ENCODE measurements at places on chromosomes 16 and 17.

DNA sequence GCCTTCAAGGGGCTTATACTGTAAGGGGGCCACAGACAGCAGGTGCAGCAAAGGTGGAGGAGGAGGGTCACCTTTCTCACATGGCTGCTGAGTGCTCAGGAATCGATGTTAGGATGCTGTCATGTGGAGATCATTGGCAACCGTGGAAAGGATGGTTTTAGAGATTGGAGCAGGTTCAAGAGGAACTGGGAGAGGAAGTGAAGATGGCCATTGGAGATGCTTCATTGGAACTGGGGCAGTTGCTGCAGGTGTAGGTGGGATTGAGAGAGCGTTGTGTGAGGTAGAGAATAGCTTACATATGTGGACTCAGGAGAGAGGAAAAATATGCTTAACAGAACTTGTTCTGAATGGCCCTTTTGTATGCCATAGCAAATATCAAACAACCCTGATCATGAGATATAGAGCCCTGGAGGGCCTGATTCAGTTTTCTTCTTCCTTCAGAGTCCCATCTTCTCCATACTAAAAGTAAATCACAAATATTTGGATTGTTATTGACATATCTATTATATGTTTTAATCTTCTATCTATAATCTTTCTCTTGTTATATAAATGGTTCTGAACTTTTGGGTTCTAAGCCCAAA is 40.8 kb downstream of the LDHD start:
- no peak for DNase-seq

GRCh38 chr17:73595479-73595878 is 48.8 kb downstream of the SDK2 start:
- DNase-seq: no peak

DNA sequence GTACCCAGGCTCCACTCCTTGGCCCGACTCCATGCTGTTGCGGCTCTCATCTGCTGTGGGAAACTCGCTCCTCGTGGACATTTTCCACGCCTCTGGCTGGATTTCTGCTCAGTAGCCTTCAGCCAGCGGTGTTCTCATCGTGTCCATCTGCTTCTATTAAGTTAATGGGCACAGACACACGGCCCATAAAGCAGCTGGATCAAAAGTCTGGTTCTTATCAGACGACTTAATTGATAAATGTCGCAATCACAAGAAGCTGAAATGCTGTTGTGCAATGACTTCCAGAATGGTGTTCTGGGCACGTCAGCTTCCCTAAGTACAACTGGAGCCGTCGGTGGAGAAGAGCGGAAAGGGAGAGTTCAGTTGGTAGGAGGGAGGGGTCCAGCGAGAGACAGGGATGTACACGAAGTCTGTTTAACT is 211.7 kb upstream of the CHMP6 start:
- DNase-seq: no peak

- DNase-seq: no peak
These were observed 48.9 kb upstream of the ASIC2 start for GRCh38 chr17:33342025-33342424.

DNA sequence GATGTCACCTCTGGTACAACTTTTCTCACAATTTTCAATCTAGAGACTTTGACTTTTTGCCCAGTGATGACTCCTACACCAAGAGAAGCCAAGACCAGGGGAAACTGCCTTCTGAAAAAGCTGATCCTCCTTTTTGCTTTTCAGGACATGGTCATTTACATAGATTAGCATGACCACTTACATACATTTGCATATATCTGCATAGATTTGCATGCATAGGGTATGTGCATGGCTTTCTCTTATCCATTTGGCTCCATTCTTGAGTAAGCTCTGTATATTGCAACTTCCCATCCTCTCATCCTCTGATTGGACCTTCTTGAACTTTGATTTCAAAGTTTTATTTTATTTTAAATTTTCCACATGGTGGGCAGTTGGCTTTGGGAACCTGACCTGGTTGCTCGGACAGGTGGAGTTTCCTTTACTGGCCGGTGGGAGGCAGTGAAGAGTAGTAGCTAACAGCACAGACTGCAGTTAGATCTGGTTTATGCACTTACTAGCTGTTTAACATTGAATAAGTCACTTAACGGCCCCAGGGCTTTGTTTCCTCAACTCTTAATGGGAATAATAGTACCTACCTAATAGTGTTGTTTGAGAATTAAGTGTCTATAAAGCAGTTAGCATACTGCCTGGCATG is 92.9 kb downstream of the GPR139 start:
- no peak for DNase-seq

GRCh38 chr17:49180303-49180702 is 30.1 kb downstream of the GNGT2 start:
- DNase-seq: no peak

DNA sequence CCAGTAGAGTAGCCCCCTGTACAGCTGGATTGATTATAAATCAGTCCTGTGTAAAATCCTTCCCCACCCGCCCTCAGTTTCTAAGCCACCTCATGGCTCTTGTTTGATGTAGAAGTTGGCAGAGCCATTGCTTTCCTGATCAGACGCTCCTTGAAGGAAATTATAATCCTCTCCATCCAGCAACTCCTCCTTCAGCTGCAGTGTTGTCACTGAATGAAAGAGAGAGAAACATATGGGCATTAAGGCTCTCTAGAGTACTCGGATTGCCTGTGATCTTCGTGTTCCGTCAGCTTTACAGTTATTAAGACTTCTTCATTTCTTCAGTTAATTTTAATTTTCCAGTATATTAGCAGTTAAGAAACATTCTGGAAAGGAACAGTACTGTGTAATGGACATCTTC is 14.3 kb downstream of the NME2 start:
- DNase-seq: no peak

DNA sequence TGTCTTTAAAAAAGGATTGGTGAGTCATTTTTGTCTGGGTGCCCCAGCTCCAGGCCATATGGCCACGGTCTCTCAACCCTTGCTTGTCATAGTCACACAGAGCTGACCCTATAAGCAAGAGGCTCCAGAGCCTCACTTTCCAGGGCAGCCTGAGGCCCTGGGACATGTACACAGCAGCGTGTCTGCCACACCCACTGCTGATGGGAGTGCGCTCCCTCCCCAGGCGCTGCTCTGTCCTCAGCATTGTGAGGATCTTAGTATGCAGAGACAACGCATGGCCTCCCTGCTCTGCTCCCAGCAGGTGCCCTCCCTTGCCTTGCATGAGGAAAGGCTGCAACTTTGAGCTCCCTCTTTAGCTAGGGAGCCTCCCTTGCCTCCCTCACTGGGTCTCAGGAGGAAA is 80.8 kb upstream of the CRHR1 start:
- DNase-seq: no peak

GRCh38 chr16:55703003-55704001 is 47.5 kb downstream of the SLC6A2 start:
- DNase-seq: peak; percentile 8

DNA sequence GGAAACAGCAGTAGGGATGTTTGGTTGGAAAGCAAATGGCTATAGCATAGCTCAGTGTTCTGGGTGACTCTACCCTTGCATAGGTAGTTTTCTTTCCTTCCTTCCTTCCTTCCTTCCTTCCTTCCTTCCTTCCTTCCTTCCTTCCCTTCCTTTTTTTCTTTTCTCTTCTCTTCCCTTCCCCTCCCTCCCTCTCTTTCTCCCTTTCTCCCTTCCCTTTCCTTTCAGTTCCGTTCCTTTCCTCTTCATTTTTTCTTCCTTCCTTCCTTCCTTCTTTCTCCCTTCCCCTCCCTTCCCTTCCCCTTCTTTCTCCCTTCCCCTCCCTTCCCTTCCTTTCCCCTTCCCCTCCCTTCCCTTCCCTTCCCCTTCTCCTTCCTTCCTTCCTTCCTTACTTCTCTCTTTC is 31.3 kb downstream of the GDE1 start:
- DNase-seq: no peak

DNA sequence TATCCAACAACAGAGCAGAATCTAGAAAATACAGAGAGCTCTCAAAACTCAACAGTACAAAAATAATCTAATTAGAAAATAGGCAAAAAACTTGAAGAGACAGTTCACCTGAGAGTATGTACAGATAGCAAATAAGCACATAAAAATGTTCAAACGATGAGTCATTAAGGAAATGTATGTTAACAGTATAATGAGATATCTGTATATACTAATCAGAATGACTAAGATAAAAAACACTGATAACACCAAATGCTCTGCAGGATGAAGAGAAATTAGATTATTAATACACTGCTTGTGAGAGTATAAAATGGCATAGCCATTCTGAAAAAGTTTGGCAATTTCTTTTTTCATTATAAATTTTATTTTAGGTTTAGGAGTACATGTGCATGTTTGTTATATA is 1307.6 kb upstream of the GOT2 start:
- no peak for DNase-seq

DNA sequence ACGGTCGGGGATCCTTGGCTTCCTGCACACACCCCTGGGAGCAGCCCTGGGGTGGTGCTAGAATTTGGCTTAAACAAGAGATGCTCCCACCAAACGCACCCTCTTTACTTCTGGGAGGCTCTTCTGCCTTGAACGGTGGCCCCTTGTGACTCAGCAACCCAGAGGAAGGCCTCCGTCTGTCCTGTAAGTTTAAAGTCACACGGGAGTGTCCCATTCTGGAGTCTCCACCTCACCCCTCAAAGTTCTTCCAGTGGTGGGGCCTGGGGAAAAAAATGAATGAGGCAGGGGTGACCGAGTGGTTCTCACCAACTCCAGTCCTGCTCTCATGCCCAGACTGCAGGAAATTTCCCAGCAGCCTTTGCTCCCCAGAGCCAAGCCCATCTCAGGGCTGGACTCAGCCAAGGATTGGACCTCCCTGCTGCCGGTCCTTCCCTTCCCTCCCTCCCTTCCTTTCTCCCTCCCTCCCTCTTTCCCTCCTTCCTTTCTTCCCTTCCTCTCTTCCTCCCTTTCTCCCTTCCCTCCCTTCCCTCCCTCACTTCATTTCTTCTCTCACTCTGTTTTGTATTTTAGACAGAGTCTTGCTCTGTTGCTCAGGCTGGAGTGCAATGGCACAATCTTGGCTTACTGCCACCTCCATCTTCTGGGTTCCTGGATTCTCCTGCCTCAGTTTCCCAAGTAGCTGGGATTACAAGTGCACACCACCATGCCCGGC is 11.4 kb downstream of the ITGAD start:
- DNase-seq: no peak

GRCh38 chr17:39614545-39615157 is 6.9 kb upstream of the NEUROD2 start:
- DNase-seq: no peak

- no peak for DNase-seq
These were observed 192.6 kb upstream of the PSMD7 start for GRCh38 chr16:74104022-74104421.

All from retinal pigment epithelial cell (primary cell).